ENCODE measurements at places on chromosomes 11 and 22. TPM values are rescaled to one million over a fixed set of nuclear protein-coding genes. Genes with fewer than 3 reads are reported as not detected.

The OR56A1 gene
- not detected for polyA plus RNA-seq

The ZNF215 gene
- polyA plus RNA-seq, result 5.6 TPM

The KDELR3 gene
- 335 TPM for polyA plus RNA-seq

The SHISAL1 gene
- polyA plus RNA-seq, result 0.49 TPM

The SLC25A18 gene
- not detected for polyA plus RNA-seq

The AQP11 gene
- 0.80 TPM for polyA plus RNA-seq

The SLC25A45 gene
- 3.7 TPM for polyA plus RNA-seq

The TRIM34 gene
- polyA plus RNA-seq, result 3.9 TPM

DNA sequence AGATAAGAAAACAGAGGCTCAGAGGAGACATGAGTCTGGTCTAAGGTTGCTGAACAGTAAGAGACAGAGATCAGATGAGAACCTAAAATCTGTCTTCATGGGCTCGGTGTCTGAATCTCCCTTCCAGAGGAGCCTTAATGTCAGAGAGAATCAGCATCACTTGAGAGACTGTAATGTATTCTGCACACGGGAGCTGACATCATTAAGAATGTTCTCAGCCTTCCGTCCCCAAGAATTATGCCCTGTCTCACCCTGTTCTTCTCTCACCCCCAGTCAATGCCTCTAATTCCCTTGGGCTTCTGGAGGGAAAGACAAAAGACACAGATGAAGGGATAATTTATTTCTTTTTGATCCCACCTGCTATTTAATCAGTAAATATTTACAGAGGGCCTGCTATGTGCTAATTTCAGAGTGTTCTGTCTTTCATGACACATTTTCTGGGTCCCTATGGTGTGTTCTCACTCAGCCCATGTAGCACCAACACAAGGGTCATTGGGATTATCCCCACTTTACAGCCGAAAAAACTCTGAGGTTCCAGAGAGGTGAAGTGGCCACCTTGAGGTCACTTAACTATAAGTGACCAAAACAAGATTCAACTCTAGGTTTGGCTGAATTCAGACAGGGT lies 61.8 kb downstream of the CD82 start:
- no peaks in the 10 kb centered on the region for H3K4me1 ChIP-seq
- H3K27ac ChIP-seq, result no peak overlapping the region
- H3K27me3 ChIP-seq, result 0 out of 2 replicates have a peak, but pooled peaks cover 16% of the 10 kb centered on the region
- DNase-seq, result no peak

DNA sequence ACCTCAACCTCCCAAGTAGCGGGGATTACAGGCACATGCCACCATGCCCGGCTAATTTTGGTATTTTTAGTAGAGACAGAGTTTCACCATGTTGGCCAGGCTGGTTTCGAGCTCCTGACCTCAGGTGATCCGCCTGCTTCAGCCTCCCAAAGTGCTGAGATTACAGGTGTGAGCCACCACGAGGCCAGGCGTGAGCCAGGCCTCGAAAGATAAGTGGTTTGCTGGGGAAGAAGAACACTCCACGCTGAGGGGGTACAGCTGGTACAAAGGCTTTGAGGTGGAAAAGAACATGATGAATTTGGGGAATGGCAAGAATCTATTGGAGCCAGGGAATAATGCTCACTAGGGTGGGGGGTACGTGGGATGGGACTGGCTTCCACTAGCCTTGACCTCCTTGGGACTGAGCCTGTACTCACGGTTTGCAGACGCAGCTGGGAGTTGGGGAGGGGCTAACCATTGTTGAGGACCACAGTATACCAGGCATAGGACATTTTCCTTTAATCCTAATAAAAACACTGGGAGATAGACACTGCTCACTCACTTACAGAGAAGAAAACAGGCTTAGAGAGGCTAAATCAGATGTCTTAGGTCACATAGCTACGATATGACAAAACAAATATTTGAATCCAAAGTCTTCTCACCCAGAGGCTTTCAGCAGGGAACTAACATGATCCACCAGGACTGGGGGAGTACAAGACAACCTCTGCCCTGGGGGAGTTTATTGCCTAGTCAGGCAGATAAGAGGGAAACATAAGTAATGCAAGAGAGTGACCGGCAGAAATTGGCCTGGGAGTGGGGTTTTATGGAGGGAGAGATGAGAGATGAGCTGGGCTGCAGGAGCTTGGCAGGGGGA lies 4.9 kb downstream of the SLCO2B1 start:
- no peak overlapping the region for H3K27ac ChIP-seq
- H3K4me3 ChIP-seq, result no peak overlapping the region
- H3K4me1 ChIP-seq, result no peaks in the 10 kb centered on the region
- H3K27me3 ChIP-seq, result peaks cover 25% of the 10 kb centered on the region

DNA sequence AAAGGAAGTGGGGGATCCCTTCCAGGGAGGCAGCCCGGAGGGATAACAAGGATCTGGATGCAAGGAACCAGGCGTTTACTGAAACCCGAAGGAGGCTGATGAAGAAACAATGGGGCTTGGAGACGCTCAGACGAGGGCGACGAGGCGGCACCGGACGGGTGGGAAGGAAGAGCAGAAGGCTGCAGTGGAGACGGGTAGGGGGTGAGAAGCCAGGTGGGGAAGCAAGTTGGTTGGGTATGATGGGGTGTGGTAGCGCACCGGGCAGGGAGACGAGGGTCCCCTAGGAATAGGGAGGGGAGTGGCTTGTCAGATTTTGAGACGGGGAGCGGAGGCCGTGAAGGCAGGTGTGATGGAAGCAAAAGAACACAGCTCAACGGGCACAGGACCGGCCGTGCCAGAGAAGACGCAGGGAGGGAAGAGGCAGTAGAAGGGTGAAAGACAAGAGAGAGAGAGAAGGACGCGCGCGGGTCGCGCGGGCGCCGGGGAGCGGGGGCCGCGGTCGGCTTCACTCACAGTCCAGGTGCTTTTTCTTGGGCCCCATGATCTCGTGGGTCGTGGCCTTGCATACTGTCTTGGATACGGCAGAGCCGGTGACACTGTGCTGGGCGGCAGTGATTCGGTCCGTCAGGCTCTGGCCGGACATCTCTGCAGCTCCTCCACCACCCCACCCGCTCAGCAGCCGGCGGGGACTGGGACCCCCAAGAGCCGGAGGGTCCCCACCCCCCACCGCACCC lies 579 bp downstream of the PICALM start:
- peak overlapping the region; percentile 100 for H3K27ac ChIP-seq
- no peaks in the 10 kb centered on the region for H3K27me3 ChIP-seq
- peak; percentile 60 for DNase-seq
- peak overlapping the region; percentile 98 for H3K4me3 ChIP-seq
- H3K36me3 ChIP-seq, result no peaks in the 10 kb centered on the region
- H3K4me1 ChIP-seq, result peaks cover 57% of the 10 kb centered on the region

GRCh38 chr22:27019827-27020226 lies 362.4 kb downstream of the MIAT start:
- no peak overlapping the region for H3K4me3 ChIP-seq
- H3K36me3 ChIP-seq, result no peaks in the 10 kb centered on the region
- H3K27me3 ChIP-seq, result peaks cover 23% of the 10 kb centered on the region
- no peaks in the 10 kb centered on the region for H3K4me1 ChIP-seq
- no peak overlapping the region for H3K27ac ChIP-seq

- H3K4me1 ChIP-seq, result no peaks in the 10 kb centered on the region
- H3K27ac ChIP-seq, result no peak overlapping the region
- H3K36me3 ChIP-seq, result no peaks in the 10 kb centered on the region
- H3K4me3 ChIP-seq, result no peak overlapping the region
Observed at GRCh38 chr22:23529166-23530103, 50.7 kb downstream of the IGLL1 start.

DNA sequence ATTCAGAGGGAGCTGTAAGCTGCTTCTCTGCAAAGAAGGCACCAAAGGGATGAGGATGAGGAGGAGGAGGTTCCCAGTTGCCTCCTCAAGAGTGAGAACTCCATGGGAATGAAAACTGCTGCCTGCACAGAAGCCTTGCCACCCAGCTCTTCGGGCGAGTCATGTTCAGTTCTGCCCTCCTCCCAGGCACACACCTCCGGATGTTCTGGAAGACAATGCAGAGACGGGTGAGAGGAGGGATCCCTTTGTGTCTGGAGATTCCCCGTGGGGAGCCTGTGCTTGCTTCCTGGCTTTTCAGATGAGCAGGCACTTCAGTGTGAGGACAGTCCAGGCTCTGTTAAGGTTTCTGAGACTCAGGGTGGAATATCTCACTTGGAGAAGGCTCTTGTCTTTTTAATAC lies 295.6 kb downstream of the DDX10 start:
- DNase-seq, result peak; percentile 27
- H3K4me3 ChIP-seq, result no peak overlapping the region
- H3K4me1 ChIP-seq, result peaks cover 22% of the 10 kb centered on the region
- no peaks in the 10 kb centered on the region for H3K27me3 ChIP-seq
- no peaks in the 10 kb centered on the region for H3K36me3 ChIP-seq
- H3K27ac ChIP-seq, result no peak overlapping the region

- no peak overlapping the region for H3K27ac ChIP-seq
- no peaks in the 10 kb centered on the region for H3K4me1 ChIP-seq
- no peak for DNase-seq
- no peaks in the 10 kb centered on the region for H3K36me3 ChIP-seq
- peaks cover 68% of the 10 kb centered on the region for H3K27me3 ChIP-seq
Observed at GRCh38 chr11:133081730-133082452, 450.4 kb downstream of the OPCML start.

DNA sequence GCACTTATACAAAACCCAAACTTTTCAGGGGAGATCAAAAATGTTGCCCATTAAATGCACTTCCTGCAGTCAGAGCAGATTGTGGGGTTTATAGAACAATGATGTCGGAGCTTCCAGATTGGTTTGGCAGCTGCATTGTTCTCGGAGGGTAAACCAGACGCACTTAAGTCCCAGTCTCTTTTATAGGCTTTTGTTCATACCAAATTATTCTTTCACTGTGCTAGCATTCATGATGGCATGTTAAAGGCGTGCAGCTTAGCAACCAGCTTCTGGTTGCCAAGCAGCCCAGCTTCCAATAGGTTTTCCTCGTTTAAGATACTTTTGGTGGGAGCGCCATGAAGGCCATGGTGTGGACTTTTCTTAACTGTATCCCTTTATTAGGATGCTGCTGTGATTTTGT lies 40.9 kb downstream of the ZC3H12C start:
- H3K4me1 ChIP-seq, result no peaks in the 10 kb centered on the region
- no peak overlapping the region for H3K4me3 ChIP-seq
- H3K27ac ChIP-seq, result no peak overlapping the region

- no peak overlapping the region for H3K4me3 ChIP-seq
- no peaks in the 10 kb centered on the region for H3K36me3 ChIP-seq
- H3K4me1 ChIP-seq, result no peaks in the 10 kb centered on the region
- no peak for DNase-seq
- no peaks in the 10 kb centered on the region for H3K27me3 ChIP-seq
- no peak overlapping the region for H3K27ac ChIP-seq
Observed at GRCh38 chr11:40337118-40337517, 1122.3 kb downstream of the LRRC4C start.

- H3K27me3 ChIP-seq, result no peaks in the 10 kb centered on the region
- no peak overlapping the region for H3K27ac ChIP-seq
Observed at GRCh38 chr11:85475660-85476517, 151.3 kb downstream of the DLG2 start.

- no peak overlapping the region for H3K27ac ChIP-seq
- H3K27me3 ChIP-seq, result no peaks in the 10 kb centered on the region
- H3K4me1 ChIP-seq, result peaks cover 14% of the 10 kb centered on the region
- DNase-seq, result no peak
- no peaks in the 10 kb centered on the region for H3K36me3 ChIP-seq
Observed at GRCh38 chr11:44561275-44561805, 4.1 kb upstream of the CD82 start.

DNA sequence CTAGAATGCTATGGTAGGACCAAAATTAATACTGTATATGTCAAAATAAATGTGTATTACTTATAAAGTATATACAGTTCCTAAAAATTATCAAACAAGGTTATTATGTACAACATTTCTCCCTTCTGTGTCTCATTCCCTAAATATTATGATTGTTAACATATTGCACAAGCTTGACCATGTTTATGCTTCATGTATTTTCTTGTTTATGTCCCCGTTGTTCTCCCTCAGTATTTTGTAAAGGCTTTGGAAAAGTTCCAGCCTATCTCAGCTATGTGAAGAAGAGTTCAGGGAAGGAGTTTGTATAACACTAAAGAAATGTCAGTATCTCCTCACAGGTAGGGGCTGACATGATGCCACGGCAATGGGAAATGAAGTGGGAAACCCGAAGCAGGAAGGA lies 19.6 kb downstream of the ADM start:
- peak; percentile 16 for DNase-seq
- H3K27ac ChIP-seq, result peak overlapping the region; percentile 80
- no peak overlapping the region for H3K4me3 ChIP-seq
- H3K36me3 ChIP-seq, result no peaks in the 10 kb centered on the region

- no peaks in the 10 kb centered on the region for H3K36me3 ChIP-seq
- peaks cover 13% of the 10 kb centered on the region for H3K4me1 ChIP-seq
- no peaks in the 10 kb centered on the region for H3K27me3 ChIP-seq
- no peak overlapping the region for H3K27ac ChIP-seq
- H3K4me3 ChIP-seq, result no peak overlapping the region
Observed at GRCh38 chr11:113664069-113664980, 41.8 kb downstream of the TMPRSS5 start.

GRCh38 chr11:77873345-77873744 lies 52.4 kb downstream of the AAMDC start:
- no peaks in the 10 kb centered on the region for H3K27me3 ChIP-seq
- no peak for DNase-seq
- peaks cover 3% of the 10 kb centered on the region for H3K36me3 ChIP-seq

DNA sequence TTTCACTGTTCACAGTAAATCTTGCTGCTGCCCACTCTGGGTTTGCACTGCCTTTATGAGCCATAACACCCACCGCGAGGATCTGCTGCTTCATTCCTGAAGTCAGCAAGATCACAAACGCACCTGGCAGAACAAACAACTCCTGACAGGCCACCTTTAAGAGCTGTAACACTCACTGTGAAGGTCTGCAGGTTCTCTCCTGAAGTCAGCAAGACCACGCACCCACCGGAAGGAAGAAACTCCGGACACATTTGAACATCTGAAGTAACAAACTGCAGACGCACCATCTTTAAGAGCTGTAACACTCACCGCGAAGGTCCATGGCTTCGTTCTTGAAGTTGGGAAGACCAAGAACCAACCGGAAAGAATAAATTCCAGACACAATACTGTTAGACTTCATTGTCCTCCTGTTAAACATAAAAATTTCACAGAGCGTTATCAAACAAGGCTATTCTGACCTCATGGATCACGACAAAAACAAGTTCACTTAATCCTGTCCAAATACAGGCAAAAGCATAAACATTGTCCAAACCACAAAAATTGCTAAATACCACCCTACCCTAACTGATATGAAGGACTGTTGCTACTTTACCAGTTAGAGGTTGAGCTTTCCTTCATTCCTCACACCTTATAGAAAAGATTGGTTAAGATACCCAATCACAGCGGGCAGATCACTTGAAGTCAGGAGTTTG lies 3.0 kb upstream of the CCDC117 start:
- H3K27me3 ChIP-seq, result no peaks in the 10 kb centered on the region
- no peak for DNase-seq
- no peak overlapping the region for H3K27ac ChIP-seq
- H3K36me3 ChIP-seq, result peaks cover 3% of the 10 kb centered on the region

- no peak overlapping the region for H3K4me3 ChIP-seq
- no peaks in the 10 kb centered on the region for H3K27me3 ChIP-seq
- no peaks in the 10 kb centered on the region for H3K4me1 ChIP-seq
- DNase-seq, result no peak
- no peaks in the 10 kb centered on the region for H3K36me3 ChIP-seq
Observed at GRCh38 chr11:104905271-104905670, 7.0 kb upstream of the CASP12 start.

GRCh38 chr11:107836851-107837250 lies 21.7 kb downstream of the SLC35F2 start:
- H3K4me3 ChIP-seq, result no peak overlapping the region
- H3K27ac ChIP-seq, result no peak overlapping the region
- no peaks in the 10 kb centered on the region for H3K27me3 ChIP-seq
- peaks cover 24% of the 10 kb centered on the region for H3K4me1 ChIP-seq
- no peaks in the 10 kb centered on the region for H3K36me3 ChIP-seq
